ENCODE measurements at places on chromosomes 3 and 15.

DNA sequence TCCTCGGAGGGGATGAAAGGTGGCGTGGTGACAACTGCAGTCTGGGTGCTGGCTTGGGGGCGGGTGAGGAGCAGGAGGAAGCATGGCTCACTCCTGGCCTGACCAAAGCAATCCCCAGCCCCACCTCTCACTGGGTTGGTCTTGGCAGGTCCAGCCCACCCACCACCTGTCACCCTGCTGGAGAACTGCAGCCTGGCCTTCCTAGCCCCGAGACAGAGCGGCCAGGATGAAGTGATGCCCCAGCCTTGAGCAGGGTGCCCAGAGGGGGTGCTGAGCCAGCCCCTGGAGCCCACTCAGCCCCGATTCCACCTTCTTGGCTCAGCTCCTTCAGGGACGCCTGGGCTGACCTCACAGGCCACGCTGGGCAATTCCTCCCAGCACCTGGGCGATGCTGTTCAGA lies 89.9 kb downstream of the IQSEC1 start:
- no peak for DNase-seq

GRCh38 chr3:96209699-96210098 lies 604.7 kb upstream of the EPHA6 start:
- no peak for DNase-seq

GRCh38 chr15:75770131-75770530 lies 57.5 kb upstream of the CSPG4 start:
- DNase-seq: no peak

GRCh38 chr3:13808550-13808949 lies 71.3 kb downstream of the WNT7A start:
- DNase-seq: no peak

- DNase-seq: no peak
Measured at GRCh38 chr3:81891055-81891895, 129.8 kb upstream of the GBE1 start.

GRCh38 chr15:89486726-89487050 lies 9.7 kb downstream of the RHCG start:
- peak; percentile 82 for DNase-seq

DNA sequence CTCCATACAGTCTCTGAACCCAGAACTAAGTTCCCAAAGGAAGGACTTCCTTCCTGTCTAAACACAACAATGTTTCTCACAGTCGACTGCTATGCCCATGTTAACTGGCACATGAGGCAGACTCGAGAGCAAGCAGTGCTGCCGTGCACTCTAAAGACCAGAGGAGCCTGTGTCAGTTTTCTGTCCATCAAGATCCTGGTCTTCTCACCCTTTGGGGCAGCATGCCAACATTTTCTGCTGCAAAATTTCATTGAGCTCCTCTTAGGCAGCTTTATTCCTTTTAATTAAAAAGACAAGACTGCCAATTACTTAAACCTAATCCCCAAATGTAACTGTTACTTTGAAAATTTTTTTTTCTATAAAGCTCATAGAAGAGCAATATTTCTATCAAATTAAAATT lies 205.1 kb downstream of the GAP43 start:
- DNase-seq: no peak

- no peak for DNase-seq
Measured at GRCh38 chr15:78930577-78931388, 14.1 kb downstream of the CTSH start.

- DNase-seq: no peak
Measured at GRCh38 chr3:128742821-128743594, 17.0 kb downstream of the RAB7A start.

DNA sequence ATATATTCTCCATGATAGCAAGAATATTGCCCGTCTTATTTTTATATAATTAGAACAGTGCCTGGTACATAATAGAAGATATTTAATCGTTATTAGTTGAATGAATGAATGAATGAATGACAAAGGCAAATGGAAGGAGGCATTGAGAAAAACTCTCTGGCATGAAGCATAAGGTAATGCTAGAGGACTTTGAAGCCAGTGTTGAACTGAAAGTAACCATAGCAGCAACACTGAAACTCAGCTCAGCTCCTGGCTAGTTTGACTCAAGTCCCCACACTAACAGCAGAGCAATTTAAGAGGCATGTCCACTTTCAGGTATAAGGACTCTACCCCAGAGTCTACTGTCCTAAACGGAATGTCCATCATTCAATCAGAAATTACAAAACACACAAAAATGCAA lies 227.0 kb downstream of the CPNE4 start:
- DNase-seq: no peak

- peak; percentile 31 for DNase-seq
Measured at GRCh38 chr15:58771621-58772250, 634 bp downstream of the MINDY2 start.

DNA sequence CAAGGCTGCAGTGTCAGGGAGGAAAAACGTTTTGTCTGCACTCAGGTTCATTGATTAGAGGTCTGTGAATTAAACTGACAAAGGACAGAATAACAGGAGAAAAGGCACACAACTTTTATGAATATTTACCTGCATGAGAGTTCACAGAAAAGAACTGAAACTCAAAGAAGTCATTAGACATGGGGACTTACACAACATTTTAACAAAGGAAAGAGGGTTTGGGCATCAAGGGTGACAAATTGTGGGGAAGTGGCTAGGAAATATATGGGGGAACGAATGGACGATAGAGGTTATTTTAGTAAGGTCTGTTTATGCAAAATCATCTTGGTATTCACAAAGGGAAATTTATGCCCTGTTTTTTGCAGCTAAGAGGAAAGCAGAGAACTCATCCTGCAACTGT lies 65.6 kb upstream of the C15orf39 start:
- no peak for DNase-seq

GRCh38 chr3:13483286-13483685 lies 3.2 kb downstream of the HDAC11 start:
- DNase-seq: no peak

GRCh38 chr3:21331321-21331720 lies 419.7 kb downstream of the ZNF385D start:
- no peak for DNase-seq

DNA sequence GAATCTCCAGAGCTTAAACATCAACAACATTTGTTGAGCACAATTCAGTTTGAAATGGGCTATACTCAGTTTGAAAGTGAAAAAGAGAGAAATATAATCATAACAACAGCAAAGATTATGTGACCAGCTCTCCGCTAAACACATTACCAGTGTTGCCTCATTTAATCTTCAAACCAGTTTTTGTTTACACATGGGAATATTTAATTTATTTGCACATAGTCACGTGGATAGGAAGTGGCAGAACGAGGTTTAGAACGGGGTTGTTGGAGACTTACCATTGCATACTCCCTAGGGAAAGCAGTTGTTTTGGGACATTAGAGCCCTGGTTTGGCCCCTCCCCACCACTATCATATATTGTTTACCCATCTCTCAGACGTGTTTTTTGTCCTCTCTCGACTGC lies 77.2 kb downstream of the IL1RAP start:
- DNase-seq: no peak

GRCh38 chr15:86229936-86230335 lies 150.3 kb downstream of the AGBL1 start:
- DNase-seq: no peak

GRCh38 chr3:171307046-171307585 lies 153.1 kb downstream of the TNIK start:
- DNase-seq: no peak

GRCh38 chr3:156716105-156716862 lies 41.9 kb downstream of the TIPARP start:
- DNase-seq: no peak

- no peak for DNase-seq
Measured at GRCh38 chr3:120451272-120451761, 525 bp upstream of the FSTL1 start.

DNA sequence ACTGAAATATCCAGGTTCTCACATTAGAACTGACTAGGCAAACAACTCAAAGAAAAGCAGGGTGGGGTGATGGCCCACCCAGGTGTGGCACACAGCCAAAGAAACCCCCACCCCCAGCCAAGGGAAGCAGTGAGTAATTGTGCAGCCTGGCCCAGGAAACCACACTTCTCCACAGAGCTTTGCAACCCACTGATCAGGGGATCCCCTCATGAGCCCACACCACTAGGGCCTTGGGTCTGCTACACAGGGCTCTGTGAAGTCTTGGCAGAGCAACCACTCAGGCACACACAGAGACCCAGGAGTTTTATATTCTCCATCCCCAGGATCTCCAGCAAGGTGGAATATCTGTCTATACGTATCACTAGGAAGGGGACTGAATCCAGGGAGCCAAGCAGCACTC lies 22.2 kb upstream of the TRIM42 start:
- no peak for DNase-seq

GRCh38 chr3:55333923-55334322 lies 153.2 kb downstream of the WNT5A start:
- DNase-seq: no peak

GRCh38 chr3:128505771-128506170 lies 12.8 kb upstream of the GATA2 start:
- DNase-seq: no peak

DNA sequence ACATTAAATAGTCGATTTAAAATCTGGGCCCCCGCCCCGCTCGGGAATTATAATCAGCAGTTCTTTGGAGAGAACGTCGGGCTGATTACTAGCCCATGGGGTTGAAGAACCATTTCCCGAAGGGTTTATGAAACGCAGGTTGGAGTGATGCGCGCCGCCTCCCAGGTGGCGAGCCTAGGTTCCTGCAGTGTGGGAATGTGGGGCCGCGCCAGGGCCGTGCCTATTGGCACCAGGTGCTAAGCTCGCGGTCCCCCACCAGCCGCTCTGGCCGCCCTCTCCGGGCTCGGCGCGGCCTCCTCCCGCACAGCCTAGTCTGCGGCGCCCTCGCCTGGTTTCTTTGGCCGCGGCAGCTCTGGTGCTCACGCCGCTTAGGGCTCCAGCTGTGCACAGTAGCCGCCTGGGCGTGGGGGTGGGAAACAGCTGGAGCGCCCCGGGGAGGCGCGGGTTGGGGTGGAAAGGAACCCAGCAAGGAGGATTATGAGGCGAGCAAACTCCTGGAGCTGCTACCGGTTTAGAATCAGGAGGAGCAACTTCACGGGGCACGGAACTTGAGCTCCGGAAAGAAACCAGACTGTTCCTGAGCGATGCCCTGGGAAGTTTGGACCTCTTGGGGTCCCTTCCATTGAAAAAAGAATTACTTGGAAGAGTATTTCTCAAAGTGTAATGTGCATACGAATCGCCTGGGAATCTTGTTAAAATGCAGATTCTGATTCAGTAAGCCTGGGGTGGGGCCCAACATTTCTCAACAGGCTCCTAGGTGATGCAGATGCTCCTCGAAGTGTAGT lies 5.6 kb upstream of the MECOM start:
- DNase-seq: peak; percentile 68

DNA sequence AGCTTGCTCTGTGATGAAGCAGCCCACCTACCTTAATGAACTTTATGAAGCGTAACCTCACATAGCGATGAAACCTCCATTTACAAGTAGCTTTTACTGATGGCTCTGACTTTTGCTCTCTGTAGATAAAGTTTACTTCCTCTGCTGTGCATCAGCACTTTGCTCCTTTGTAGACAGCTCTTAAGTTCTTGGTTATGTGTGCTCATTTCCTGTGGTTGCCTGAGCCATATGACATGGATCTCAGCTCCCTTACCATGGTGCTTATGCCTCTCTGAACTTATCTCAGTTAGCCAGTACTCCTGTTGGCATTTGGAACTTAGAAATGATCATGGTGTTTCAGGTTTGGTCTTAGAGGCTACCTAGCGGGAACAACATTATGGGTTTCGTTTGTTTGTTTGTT lies 7.8 kb downstream of the MFSD1 start:
- DNase-seq: no peak

DNA sequence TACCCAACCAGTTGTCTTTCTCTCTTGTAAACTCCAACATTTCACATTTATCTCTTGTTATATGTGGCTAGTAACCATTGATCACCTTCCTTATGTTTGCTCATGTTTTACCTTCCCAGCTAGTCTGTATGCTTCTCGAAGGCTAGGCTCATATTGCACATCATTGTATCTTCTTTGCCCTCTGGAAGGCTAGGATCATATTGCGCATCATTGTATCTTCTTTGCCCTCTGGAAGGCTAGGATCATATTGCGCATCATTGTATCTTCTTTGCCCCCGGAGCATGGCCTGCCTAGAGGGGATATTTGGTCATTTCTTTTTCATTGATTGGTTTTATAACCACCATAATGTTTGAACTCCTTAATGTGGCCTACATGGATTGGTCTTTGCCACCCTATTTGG lies 39.4 kb upstream of the ATP13A3 start:
- DNase-seq: no peak
